Stimulated activated CD4-positive, alpha-beta T cell treated with anti-CD3 and anti-CD28 coated beads, Interleukin-1b, Interleukin-23, amount 100 ng/mL, for 24 hours (primary cell): ENCODE measurements at places on chromosomes 3 and 15.

DNA sequence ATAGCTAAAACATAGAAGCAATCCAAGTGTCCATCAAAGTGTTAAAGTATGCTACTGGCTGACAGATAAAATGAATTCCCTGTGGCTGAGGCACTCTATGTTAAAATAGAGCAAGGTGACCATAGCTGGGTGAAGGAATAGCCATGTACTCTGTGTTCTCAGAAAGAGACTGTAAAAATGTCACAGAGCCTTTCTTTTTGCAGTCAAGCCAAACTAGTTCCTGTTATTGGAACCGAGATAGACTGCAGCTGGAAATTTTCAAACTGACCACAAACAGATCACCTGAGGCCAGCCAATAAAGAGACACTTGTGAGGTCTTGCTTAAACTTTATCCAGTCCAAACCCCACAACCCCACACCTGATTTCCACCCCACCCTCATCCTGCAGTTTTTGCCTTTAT is 422.8 kb upstream of the NAALADL2 start:
- DNase-seq, result no peak

- no peak for DNase-seq
Measured at GRCh38 chr3:133300102-133300501, 99.8 kb upstream of the BFSP2 start.

DNA sequence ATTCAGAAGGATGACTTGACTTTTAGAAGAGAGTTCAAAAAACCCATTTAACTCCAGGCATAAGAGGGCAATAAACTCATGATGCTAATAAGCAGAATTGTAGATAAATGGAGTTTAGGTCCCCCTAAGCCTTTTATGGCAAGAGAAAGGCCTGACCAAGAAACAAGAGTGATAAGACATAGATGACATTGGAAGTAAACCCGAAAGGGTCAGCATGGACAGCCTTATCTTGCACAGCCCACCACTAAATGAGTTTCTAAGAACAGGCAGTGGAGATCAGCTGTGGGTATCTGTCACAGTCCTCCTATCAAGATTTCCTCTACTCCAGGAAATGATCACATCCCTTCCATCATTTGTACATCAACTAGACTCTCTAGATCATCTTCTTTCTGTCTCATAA is 457.9 kb upstream of the ADAMTS9 start:
- no peak for DNase-seq

DNA sequence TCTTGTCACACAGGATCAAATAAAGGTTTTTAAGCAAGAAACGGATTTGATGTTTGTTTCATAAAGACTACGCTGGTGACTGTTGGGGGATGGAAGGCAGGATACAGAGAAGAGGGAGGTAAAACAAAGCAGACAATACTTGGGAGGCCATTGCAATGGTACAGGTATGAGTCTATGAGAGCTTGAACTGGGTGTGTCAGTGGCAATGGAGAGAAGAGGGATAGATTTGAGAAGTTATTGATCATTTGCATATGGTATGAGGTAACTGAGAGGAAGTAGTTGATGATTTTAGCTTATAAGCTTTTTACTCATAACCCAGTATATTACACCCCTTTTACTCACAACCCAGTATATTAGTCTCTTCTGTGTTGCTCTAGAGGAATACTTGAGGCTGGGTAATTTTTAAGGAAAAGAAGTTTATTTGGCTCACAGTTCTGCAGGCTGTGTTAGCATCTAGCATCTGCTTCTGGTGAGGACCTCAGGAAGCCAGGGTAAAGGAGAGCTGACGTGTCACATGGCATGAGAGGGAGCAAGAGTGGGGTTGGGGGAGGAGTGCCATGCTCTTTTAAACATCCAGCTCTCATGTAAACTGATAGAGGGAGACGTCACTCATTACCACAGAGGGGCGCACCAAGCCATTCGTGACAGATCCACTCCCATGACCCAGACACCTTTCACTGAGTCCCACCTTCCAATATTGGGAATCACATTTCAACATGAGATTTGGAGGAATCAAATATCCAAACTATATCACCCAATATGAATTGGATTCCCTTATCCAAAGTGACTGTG is 153.9 kb downstream of the VPS8 start:
- no peak for DNase-seq

- DNase-seq, result no peak
Measured at GRCh38 chr3:194313560-194314387, 37.4 kb downstream of the CPN2 start.

GRCh38 chr3:186594591-186595113 is 18.2 kb upstream of the AHSG start:
- DNase-seq, result no peak

- no peak for DNase-seq
Measured at GRCh38 chr3:24596626-24597025, 102.0 kb upstream of the THRB start.

GRCh38 chr15:57329582-57330367 is 46.5 kb upstream of the CGNL1 start:
- DNase-seq, result no peak

DNA sequence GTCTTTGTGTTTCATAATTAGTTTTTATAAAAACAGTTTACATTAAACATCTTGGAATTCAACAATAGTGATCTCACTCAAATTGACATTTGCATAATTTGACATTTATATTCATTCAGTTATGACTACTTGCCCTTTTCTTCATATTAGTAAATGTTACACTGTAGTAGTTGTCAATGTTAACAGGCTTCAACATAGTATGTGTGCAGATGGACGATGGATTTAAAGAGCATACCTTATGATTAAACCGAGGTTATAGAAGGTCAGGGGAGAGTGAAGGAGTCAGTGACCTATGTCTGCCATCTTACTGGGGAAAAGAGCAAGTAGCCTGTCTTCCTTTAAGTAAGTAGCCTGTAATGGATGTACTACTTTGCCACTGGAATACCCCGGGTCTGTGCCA is 8.5 kb upstream of the CCNB2 start:
- no peak for DNase-seq

DNA sequence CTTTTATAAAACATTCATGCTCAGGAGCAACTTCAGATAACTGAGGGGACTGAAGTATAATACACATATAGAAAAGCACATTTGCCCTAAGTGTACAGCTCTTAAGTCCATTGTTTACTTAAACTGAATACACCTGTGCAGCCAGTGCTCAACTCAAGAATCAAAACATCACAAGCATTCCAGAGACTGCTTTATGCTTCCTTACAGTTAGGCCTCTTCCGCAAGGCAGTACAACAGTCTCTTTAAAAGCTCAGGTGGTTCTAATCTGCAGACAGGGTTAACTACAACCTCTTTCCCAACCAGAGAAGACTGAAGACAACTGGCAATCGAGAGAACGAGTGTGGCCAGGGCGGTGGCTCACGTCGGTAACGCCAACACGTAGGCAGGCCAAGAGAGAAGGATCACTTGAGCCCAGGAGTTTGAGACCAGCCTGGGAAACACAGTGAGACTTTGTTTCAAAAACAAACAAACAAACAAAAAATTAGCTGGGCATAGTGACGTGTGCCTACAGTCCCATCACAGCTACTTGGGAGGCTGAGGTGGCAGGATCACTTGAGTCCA is 16.9 kb downstream of the MCCC1 start:
- no peak for DNase-seq

DNA sequence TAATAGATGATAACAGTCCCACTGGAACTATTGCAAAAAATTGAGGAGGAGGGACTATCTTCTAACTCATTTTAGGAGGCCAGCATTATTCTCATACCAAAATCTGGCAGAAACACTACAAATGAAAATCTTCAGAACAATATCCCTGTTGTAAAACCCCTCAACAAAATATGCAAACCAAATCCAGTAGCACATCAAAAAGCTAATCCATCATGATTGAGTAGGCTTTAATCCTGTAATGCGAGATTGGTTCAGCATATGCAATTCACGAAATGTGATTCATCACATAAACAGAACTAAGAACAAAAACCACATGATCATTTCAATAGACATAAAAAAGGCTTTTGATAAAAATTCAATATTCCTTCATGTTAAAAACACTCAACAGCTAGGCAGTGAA is 23.9 kb upstream of the PLSCR2 start:
- no peak for DNase-seq

GRCh38 chr3:127690823-127691452 is 18.2 kb downstream of the ABTB1 start:
- DNase-seq, result no peak

- DNase-seq, result no peak
Measured at GRCh38 chr3:70603103-70603502, 290.7 kb upstream of the MDFIC2 start.

- DNase-seq, result no peak
Measured at GRCh38 chr3:98027085-98027446, 8.0 kb downstream of the GABRR3 start.

- DNase-seq, result no peak
Measured at GRCh38 chr3:148309390-148310035, 388.2 kb upstream of the AGTR1 start.

GRCh38 chr3:189488241-189488767 is 142.9 kb upstream of the TP63 start:
- DNase-seq, result no peak

DNA sequence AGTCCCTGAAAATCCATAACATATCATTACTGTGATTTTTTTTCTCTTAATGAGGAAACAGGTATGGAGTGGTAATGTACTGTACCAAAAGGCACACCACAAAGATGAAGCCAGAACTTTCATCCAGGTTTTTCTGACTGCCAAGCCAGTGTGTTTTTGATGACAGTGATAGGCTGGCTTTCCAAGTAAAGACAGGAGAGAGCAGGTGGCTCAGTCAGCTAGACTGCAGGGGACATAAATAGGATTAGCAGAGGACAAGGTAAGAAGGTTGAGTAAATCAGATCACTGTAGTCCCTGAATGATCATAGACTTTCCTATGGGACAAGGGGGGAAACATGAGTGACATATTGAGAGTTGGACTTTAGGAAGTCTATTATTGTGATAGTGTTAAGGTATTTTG is 127.9 kb downstream of the GADL1 start:
- DNase-seq, result no peak

DNA sequence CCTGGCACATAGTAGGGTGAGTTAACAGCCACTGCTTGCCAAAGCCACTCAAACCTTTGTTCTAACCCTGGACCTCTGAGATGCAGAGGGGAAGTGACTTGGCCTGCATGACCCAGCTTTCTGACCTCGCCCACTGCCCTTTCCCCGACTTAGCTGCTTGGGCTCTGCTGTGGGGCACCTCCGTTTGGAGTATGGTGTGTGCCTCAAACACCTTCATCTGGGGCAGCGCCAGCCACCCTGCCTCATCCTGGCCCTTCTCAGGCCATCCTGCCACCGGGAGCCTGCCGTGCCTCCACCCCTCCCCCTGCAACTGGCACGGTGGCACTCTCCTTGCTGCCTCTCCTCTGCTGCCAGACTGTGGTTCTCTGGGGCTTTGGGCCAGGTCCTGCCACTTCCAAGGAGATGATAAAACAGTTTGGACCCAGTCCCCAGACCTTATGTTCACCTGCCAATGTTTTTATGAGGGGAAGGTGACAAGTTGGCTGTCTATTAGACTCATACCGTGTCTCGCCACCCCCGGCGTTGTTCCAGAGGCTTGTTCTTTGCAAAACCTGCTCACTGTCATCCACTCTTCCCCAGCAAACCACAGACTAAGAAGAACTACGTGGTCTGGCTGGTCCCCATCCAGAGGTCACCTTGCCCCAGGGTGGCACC is 32.2 kb downstream of the SLC6A6 start:
- DNase-seq, result no peak

DNA sequence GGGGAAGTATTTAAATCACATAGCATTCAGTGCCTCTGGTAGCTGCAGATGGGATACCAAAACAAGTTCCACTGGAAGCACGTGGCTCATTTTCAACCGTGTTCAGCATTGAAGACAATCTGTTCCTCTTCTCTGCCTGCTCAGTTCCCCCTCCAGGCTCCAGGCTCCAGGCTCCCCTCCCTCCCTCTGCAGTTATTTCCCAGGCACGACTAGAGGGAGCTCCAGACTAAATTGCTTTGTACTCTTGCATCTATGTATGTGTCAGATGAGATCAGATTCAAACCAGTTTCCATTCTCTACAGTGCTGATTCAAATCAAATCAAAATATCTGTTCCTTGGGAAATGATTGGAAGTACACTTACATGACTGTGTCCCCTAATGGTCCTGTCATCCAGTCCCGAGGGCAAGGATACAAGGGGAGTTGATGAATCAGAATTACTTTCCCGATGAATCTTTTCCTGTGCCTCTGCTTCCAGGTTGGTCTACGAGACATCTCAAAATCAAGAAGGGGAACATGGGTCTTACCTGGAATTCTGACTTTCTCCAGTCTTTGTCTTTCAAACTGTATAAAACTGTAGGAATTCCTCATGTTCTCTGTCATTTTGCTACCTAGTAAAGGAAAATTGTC is 600.5 kb downstream of the EDEM1 start:
- no peak for DNase-seq

DNA sequence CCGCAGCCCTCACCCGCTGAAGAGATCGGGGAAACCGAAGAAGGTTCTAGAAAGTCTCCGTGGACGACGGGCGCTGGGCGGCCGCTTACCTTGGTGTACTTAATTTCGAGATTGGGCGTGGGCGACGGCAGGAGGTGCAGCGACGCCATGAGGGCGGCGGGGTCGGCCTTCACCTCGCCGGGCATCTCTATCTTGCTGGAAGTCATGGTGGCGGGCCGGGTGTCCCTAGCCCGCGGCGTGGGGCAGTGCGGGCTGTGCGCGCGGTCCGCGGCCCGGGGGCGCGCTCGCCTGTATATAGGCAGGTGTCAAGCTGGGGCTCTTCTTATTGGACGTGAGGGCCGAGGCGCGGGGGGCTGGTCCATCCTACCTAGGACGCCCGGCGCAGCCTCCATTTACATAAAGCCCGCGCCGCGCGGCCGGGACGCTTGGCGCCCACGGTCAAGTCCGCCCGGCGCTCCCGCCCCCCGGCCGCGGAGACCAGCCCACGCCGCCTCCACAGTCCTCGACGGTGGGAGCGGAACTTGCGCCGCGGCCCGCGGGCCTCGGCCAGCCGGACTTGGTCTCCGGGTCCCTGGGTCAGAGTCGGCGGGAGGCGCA is at the start of gene ALDH1A2:
ALDH1A2 (minus strand) TSS at position 267 of the 597 bp plus-strand sequence; CDS start at position 206, 61 bp downstream.
- no peak for DNase-seq
